Urothelium cell line (cell line): ENCODE measurements at places on chromosomes 7 and 10.

DNA sequence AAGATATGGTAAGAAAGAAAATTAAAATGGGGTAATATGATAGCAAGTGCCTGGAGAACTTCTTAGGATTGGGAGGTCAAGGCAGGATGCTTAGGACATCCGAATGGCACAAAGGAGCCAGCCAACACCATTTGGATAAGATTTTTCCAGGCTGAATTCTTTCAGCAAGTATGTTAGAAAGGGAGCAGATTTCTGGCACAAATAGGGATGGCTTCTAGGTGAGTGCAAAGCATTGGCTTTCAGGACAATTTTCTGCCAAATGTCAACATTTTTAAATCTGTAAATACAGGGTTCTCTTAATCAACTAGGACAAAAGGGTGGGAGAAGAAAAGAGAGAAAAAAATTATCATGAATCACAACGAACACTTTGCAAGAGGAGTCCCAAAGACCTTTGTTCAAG lies 409.1 kb downstream of the GPAM start:
- DNase-seq: no peak

GRCh38 chr7:50382455-50382854 lies 67.7 kb downstream of the FIGNL1 start:
- DNase-seq: no peak

DNA sequence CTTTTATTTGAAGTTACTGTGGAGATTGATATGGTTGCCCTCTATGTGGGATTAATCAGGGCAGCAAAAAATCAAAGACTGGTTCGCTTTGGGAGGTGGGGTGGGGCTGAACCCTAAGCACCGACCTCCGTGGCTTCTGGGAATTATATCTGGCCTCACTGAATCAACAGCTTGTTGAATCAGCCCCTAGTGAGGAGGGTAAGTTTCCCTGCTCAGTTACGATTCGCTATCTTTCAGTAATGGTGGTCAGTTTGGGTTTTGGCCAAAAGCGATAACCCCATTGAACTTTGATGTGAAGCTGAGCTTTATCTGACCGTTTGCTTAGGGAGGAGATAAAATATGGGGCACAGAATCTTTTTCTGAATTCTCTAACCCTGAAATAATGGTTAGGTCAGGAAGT lies 16.6 kb upstream of the ARPC1A start:
- no peak for DNase-seq

DNA sequence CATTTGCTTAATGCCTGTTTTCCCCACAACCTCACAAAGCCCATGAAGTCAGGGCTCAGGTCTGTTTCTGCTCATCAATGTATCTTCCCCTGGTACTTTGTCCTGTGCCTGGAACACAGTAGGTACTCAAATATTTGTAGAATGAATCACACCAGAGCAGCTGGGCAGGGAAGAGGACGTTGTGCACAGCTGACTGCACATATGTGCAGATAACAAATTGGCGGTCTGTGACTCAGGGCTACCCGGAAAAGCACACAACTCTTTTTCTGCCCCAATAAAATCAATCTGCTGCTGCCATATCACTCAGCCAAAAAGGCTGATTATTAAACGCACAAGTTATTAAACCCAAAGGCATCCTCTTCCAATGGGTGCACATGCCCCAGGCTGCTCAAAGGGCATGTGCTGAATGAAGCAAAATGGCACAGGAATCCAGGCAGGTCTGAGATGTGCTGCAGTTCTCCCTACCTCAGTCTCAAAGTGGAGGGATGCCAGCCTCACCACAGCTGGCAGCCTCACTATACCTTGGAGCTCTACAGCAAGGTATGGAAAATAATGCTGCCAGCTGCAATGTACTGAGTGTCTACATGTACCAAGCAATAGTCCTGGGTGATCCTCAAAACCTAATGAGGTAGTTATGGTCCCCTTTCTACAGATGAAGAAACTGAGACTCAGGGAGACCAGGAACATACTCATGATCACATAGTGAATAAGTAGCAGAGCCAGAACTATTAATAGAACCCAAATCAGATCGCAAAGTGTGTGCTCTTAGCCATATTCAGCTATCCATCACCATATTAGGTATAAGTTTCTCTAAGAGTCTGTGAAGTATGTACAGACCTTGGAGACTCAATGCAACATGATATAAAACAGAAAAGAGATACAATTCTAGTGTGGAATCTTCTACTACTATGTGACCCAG lies 43.4 kb downstream of the SORBS1 start:
- DNase-seq: peak; percentile 53

DNA sequence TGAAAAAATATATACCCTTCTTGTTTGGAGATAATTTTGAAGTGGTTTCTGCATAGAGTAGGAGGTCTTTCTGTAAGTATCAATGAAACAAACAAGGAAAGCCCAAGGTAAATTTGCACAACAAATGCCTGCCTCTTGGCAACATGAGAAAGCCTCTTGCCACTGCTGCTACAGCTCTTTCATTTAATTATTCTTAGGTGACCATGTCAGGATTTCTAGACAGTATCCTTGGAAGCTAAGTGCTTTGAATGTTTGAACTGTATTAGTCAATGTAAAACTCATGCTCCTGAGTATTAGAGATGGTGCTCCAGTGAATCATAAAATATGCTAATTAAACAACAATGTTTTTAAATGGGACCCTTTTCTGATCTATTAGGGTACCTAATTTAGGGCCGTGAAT lies 81.2 kb upstream of the ITGB1 start:
- DNase-seq: no peak

- no peak for DNase-seq
Measured at GRCh38 chr7:23287612-23288011, 11.5 kb upstream of the MALSU1 start.

DNA sequence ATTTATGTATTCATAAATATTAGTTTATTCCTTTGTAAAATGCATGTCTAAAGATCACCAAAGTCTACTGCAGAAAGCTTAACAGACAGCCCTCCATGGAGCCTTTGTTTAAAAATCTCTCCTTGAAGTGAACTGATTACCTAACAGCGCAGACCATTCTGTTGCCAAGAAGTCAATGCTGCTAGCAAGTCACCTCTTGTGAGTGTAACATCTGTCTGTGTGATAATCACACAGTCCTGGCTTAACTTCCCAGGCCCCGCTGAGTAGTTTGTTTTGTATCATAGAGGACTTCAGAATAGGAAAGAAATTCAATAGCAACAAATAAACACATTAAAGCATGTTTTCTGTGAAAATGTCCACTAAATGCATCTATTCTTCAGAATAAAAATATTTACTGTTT lies 435.3 kb upstream of the IGFBP3 start:
- DNase-seq: no peak

DNA sequence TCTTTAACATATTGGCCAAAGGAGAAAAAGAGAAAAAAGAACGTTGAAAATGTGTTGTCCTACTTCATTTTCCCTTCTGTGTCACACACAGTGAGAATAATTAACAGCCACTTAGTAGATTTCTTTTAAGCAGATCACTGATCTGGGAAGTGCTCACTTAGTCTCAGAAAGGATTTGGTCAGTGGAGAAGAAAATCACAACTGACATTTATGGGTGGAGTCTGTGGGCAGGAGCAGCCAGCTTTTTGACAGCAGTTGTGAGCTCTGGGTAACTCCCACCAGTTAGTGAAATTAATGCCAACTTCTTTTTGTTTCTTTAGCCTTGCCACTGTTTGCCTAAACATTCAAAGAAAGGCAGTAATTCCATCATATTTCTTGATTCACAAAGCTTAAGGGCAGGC lies 49.7 kb downstream of the CDK14 start:
- no peak for DNase-seq
